ENCODE measurements at places on chromosomes 11 and 22.
A peak's percentile ranks its signal among the peaks of the same experiment; 100 is the strongest.

- DNase-seq: no peak
Measured at GRCh38 chr11:67344264-67344663, 9.1 kb downstream of the POLD4 start.

DNA sequence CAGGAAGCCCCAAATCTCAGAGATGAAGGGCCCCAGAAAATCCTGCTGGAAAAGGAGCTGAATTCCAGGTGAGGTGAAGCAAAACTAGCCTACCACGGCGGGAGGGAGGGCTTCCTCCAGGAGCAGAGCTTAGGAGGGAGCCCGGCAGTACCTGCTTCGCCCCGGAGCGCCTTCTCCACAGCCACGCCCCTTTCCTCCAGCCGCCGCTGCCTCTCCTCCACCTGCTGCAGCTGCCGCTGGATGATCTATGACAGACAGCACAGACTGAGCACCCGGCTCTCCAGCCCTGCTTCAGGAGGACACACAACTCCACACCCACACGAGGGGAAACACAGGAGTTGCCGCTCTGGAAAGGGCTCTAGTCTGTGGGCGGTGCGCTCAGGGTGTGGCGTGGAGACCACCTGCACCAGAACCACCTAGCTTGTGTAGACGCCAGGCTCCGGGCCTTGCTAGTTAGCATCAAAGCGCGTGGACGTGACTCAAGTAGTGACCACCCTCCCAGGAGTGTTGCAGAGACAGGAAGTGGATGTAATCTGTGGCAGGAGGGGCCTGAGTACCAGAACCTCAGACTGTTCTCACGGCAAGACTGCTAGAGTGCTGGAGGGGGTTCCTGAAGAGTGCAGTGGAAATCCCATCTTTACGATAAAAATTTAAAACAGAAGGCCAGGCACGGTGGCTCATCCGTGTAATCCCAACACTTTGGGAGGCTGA, 34.6 kb upstream of the BID start:
- no peak for DNase-seq

DNA sequence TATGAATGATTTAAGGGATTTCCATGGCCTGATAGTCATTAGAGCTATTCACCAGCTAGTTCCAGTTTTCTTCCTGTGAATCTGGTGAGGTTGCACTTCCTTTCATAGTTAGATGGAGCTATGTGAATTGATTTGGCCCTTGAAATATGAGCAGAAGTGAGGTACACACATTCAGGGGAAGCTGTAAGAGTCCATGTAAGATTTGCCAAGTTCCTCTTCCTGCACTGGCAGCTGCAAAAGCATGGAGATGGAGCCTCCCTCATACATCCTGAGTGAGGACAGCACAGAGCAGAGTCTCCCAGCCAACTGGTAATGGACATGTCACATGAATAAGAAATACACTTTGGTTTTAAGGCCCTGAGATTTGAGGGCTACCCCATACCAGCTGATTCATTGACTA, 111.7 kb downstream of the CD44 start:
- no peak for DNase-seq

GRCh38 chr11:76735841-76736240, 47.3 kb upstream of the TSKU start:
- no peak for DNase-seq

GRCh38 chr11:36053862-36054261, 110.0 kb downstream of the LDLRAD3 start:
- no peak for DNase-seq

DNA sequence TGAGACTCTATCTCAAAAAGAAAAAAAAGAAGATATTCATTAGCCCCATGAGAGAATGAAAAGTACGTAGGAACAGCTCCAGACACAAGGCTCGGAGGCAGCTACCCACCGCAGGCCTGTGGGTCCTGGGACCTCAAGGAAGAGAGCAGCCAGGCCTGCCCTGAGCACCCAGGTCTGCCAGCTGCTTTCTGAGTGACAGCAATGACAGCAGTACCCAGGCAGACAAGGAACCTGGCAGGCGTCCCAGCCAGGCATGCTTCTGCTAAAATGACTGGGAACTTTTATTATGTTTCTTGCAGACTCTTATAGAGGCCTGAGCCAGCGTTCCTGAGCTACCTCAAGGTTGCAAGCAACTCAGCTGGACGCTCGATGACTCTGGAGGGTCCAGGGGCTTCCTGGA, 31.6 kb downstream of the CPT1A start:
- no peak for DNase-seq

DNA sequence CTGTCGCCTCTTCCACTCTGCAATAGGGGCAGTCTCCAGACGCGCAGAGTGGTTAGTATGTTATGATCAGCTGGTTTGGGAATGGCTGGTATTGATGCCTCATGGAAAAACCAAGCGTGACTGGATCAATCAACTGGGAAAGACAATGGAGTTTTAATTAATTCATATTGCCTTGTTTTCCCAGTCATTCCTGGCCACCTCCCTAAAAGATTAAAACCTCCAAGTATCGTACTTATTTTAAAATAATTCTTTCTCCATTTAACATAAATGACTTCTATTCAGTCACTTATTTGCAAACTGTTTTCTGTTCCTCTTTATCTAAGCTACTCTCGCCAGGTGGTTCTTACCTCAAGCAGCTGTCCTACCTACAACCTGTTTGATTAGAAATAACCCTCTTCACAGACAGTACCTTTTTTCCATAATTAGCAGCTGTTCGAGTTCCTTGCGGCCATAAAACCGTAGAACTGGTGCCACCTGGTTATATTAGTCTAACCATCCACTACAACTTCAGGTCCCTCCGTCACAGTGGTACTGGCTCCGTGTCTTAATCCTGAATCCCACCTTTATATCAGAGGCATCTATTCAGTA, 898 bp downstream of the ZNF215 start:
- peak; percentile 6 for DNase-seq

DNA sequence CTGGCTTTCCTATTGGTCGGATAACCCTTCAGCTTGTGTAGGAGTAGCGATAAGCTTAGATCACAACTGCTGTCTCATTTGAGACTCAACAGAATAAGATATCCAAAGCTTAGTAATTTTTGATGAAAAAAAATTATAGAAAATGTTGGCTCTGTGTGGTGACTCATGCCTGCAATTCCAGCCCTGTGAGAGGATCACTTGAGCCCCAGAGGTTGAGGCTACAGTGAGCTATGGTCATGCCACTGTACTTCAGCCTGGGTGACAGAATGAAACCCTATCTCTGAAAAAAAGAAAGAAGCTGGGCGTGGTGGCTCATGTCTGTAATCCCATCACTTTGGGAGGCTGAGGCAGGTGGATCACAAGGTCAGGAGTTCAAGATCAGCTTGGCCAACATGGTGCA, 55.6 kb upstream of the RRM1 start:
- no peak for DNase-seq

GRCh38 chr11:111942829-111943228, 5.7 kb downstream of the DIXDC1 start:
- DNase-seq: no peak

GRCh38 chr11:68397256-68397655, 63.3 kb upstream of the PPP6R3 start:
- no peak for DNase-seq

GRCh38 chr22:35664955-35665587, 16.8 kb downstream of the APOL6 start:
- no peak for DNase-seq

DNA sequence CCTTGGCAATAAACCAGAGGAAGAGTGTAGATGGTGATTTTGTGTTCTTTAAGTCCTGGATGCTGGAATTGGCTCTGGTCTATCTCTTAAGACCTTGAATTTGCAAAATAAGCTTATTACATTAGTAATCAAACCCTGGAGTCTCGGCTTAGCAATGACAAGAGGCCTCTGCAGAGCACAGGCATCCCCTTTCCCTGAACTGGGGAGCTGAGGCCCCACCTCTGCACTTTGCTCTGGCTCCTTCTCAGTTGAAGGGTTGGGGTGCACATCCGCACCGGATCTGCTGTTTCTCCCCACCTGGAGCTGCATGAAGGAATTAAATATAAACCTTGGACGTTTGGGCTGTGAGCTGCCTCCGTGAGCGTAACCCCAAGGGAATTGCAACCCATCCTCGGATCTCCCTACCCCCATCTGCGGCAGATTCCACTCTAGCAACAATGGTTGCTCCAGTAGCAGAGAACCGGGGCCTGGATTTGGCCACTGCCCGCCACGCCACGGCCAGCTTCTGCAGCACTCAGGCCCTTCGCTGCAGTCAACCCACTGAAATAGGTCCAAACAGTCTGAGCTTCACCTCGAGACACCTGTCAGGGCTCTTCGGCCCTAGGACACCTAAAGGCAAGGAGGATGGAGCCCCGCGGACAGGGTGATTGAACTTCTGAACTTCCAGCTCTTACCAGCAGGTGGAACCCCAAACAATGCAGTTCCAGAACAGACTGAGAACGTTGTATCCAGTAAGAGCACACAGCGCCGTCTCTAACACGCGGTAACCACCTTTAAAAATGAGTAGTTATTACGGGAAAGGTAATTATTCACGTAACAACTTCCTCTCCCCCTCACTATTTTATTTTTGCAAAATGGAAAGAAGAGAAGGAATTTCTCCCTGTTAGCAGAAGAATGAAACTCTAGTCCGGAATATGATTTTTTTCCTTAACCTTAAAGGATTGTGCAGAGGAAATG, 54.8 kb upstream of the CAPRIN1 start:
- peak; percentile 58 for DNase-seq

- DNase-seq: peak; percentile 94
Measured at GRCh38 chr11:121595717-121596161, 143.0 kb upstream of the SORL1-AS1 start.

GRCh38 chr22:42993651-42994275, 21.2 kb downstream of the PACSIN2 start:
- no peak for DNase-seq

GRCh38 chr11:6607190-6607795, 3.7 kb downstream of the ILK start:
- DNase-seq: no peak

GRCh38 chr11:107504981-107505380, 47.4 kb upstream of the CWF19L2 start:
- no peak for DNase-seq

DNA sequence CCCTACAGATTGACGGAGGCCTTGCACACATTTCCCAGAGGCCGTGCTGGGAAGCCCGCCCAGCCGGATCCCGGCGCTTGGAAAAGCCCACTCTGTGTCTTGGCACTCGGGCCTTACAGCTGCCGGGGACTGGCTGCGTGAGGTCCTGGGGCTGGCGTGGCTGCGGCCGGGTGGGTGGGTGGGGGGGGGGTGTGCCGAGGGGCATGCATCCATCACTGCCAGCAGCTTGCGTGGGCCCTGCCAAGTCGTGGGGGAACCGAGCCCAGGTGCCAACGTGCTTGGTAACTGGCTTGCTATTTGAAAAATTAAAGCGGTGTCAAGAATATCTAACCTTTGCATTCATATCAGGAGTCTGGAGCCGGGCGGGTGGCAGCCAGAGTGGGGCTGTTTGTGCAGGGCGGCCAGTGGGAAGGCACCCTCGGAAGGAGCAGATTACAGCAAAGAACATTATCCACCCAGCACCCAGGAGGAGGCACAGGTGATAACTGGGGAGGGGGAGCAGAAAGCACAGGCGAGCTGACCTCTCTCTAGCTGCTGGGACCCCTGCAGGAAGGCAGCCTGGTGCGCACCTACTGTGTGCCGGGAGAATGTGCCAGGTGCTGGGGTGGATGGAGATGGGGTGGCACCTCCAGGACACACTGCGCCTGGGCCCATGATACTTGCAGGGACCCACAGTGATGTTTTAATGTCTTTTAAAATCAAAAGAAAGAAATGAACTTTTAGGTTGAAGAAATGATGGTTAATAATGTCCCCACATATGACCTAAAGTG, 28.5 kb upstream of the SMIM38 start:
- DNase-seq: no peak

DNA sequence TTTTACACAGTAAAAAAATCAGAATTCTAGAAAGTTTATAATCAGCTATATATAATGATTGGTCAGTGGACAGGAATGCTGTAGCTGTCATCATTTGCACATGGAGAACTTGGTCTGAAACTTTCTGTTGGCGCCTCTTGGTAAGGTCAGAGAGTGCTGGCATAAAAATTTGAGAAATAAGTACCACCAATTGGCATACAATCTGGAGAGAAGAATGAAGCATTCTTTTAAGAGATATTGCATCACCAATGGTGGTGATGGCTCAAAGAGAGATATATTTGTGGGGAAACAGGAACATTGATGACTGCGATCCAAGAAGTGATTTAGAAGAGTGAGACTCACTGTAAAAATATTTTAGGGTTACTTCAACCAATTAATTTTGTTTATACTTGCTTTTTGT, 19.8 kb upstream of the OOSP1 start:
- no peak for DNase-seq

DNA sequence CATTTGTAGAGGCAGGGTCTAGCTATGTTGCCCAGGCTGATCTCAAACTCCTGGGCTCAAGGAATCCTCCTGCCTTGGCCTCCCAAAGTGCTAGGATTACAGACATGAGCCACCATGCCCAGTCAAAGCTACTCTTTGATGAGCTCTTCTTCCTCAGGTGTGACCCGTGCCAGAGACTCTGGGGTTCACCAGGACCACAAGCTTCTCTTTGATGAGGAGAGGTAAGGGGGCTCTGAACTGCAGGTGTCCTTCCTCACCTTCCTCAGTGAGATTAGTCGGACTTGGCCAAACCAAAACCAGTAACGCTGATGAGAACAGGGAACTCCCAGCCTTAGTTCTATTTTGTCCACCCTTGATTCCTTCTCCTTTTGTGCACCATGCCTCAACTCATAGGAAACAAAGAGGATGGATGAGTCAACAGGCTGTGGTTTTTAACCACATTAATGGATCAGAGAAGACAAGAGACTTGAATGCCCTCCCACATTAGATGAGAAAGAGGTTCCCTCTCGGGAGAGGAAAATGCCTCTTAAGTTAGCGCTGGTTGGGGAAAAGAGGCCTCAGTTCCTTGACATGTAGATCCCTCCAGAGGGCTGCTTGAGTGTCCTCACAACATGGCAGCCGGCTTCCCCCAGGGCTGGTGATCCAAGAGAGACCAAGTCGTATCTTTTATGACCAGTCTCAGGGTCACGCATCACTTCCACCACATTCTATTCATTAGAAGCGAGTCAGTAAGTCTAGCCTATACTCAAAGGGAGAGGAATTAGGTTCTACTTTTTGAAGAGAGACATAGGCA, 25.7 kb upstream of the CTR9 start:
- DNase-seq: no peak

DNA sequence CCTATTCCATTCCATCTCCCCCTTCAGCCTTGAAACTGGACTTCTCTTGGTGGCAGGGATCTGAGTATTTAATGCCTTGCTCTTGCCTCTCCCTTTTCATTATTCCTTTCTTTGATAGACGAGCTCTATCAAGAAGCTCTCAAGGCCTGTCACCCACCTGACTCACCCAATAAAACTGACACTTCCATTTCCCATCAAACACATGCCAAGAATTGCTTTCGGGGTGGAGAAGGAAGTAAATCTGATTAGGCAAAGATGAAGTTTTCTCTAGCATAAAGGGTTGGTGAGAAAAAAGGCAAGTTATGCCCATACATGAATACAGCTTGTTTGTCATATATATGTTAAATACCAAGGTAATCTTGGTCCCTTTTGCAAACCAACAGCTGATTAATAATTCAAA, 34.9 kb upstream of the MYEOV start:
- no peak for DNase-seq
